ENCODE measurements at places on chromosomes 12 and 14.

DNA sequence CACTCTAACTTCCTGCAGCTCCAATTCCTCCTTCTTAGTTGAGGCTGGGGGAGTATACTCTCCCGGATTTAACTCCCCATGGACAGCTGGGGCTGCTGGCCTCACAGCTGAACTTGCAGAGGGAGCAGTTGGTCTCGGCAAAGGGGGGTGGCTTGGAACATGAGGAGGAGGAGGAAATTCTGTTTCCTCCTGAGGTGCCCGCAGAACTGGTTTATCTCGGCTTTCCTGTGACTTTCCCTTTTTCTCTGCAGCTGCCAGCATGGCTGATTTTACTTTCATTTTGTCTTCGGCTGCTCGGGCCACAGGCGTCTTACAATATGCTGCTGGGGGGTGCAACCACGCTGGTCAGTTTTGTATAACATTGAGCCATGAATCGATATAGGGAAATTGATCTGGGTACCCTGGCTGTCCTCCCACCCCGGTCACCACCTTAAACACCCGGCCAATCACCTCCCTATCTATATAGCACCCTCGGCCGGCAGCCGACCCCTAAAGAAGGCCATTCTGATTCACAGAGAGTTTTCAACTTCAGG, 1317.6 kb downstream of the TMEM121 start:
- no peaks in the 10 kb centered on the region for H3K36me3 ChIP-seq
- no peaks in the 10 kb centered on the region for H3K4me1 ChIP-seq
- peak overlapping the region; percentile 59 for H3K4me3 ChIP-seq

- H3K27me3 ChIP-seq, result no peaks in the 10 kb centered on the region
- H3K4me1 ChIP-seq, result no peaks in the 10 kb centered on the region
- no peaks in the 10 kb centered on the region for H3K36me3 ChIP-seq
- H3K4me3 ChIP-seq, result no peak overlapping the region
Measured at GRCh38 chr12:113440947-113441782, 19.0 kb downstream of the SDSL start.

GRCh38 chr14:69985463-69985862, 106.2 kb downstream of the SMOC1 start:
- H3K4me1 ChIP-seq, result no peaks in the 10 kb centered on the region
- DNase-seq, result no peak
- no peak overlapping the region for H3K4me3 ChIP-seq
- no peak overlapping the region for H3K27ac ChIP-seq

- no peaks in the 10 kb centered on the region for H3K27me3 ChIP-seq
- H3K4me1 ChIP-seq, result peaks cover 22% of the 10 kb centered on the region
- H3K36me3 ChIP-seq, result no peaks in the 10 kb centered on the region
Measured at GRCh38 chr12:39369756-39370155, 73.2 kb downstream of the KIF21A start.

GRCh38 chr14:71852181-71852580, 80.0 kb upstream of the RGS6 start:
- no peak for DNase-seq
- no peak overlapping the region for H3K4me3 ChIP-seq
- no peak overlapping the region for H3K27ac ChIP-seq
- H3K27me3 ChIP-seq, result no peaks in the 10 kb centered on the region
- no peaks in the 10 kb centered on the region for H3K4me1 ChIP-seq
- H3K36me3 ChIP-seq, result no peaks in the 10 kb centered on the region

- peak overlapping the region; percentile 33 for H3K27ac ChIP-seq
- no peak for DNase-seq
- H3K27me3 ChIP-seq, result no peaks in the 10 kb centered on the region
Measured at GRCh38 chr12:89243771-89244170, 108.5 kb downstream of the DUSP6 start.

DNA sequence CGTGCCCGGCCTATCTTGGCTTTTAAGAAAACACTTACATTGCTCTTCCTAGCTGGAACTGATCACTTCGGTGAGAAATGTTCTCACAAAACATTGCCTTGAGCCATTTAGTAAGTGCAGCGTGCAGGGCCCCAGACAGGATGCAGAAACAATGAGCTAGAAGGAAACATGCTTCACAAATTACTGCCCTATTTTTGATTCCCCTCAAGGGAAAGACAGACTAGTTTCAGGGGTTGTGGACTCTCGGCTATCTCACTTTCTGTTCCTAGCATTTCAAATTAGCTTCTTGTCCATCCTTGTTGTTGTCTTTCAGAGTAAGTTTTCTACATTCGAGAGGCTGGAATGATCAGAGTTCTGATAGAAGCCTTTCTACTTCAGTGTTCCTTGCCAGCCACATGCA, 21.6 kb downstream of the TGFB3 start:
- H3K27ac ChIP-seq, result no peak overlapping the region
- H3K36me3 ChIP-seq, result peaks cover 72% of the 10 kb centered on the region
- no peaks in the 10 kb centered on the region for H3K27me3 ChIP-seq
- DNase-seq, result no peak
- H3K4me3 ChIP-seq, result no peak overlapping the region
- H3K4me1 ChIP-seq, result no peaks in the 10 kb centered on the region

DNA sequence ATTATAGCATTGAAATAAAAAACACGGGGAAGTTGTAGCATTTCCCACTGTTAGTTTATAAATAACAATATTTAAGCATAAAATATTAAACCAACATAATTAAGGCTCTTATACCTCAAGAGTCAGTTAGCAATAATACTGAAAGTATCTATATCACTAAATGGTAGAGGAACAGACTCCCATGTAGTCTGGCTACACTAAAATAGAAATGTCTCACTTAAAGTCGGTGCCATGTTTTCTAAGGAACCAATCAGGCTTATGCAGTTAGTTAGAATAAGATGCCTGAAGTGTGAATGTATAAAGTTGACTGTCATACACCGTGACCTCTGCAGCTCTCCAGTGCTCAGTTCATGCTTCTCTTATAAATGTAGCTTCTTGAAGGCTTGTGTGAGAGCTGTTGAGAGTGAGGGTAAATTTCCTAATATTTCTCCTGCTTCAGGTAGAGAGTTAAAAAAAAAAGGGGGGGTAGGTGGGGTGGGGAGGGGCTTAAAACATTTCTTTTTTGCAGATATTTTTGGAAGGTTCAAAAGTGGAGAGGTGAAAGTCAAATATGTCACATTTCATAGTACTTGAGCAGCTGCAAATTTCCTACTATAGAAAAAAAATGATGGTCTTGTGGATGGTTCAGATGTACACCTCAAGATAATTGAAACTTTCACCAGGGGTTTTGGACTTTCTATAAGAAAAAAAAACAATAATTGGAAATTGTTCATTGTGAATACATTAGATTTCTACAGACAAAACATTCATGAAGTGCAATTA, 64.5 kb downstream of the PTCSC3 start:
- H3K4me1 ChIP-seq, result no peaks in the 10 kb centered on the region
- H3K4me3 ChIP-seq, result no peak overlapping the region
- H3K27ac ChIP-seq, result no peak overlapping the region
- H3K27me3 ChIP-seq, result no peaks in the 10 kb centered on the region
- no peaks in the 10 kb centered on the region for H3K36me3 ChIP-seq

DNA sequence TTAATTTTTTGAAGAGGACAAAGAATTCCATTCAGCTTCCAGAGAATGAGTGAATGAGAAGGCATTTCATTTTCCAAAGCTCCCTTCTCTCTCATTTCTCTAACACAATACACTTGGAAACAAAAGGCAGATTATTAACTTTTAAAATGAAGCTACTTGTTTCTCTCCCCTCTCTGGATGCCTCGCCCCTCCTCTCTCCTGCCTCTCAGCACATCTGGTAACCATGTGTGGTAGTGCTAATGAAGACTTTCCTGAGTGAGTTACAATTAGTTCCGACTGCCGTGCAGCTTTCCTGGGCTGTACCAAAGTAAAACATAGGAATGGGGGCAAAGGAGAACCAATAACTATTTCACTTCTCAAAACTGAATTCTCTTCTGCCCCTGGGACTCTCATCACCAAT, 84.7 kb upstream of the SOX5 start:
- no peak for DNase-seq
- no peak overlapping the region for H3K4me3 ChIP-seq
- H3K27me3 ChIP-seq, result no peaks in the 10 kb centered on the region
- H3K27ac ChIP-seq, result no peak overlapping the region

Data from esophagus squamous epithelium (tissue), 5 donors.